Memory B cell (primary cell): ENCODE measurements at places on chromosomes 2 and 18.
A peak's percentile ranks its signal among the peaks of the same experiment; 100 is the strongest.

GRCh38 chr2:48434101-48434500, 95.9 kb upstream of the STON1 start:
- no peak for DNase-seq

GRCh38 chr2:85577386-85578242, at the start of gene VAMP8:
TSS of gene VAMP8 (plus strand) at chr2:85577586. CDS start at chr2:85577647, 61 bp downstream.
- peak; percentile 46 for DNase-seq

GRCh38 chr2:20196657-20197161, 28.2 kb downstream of the SDC1 start:
- no peak for DNase-seq

DNA sequence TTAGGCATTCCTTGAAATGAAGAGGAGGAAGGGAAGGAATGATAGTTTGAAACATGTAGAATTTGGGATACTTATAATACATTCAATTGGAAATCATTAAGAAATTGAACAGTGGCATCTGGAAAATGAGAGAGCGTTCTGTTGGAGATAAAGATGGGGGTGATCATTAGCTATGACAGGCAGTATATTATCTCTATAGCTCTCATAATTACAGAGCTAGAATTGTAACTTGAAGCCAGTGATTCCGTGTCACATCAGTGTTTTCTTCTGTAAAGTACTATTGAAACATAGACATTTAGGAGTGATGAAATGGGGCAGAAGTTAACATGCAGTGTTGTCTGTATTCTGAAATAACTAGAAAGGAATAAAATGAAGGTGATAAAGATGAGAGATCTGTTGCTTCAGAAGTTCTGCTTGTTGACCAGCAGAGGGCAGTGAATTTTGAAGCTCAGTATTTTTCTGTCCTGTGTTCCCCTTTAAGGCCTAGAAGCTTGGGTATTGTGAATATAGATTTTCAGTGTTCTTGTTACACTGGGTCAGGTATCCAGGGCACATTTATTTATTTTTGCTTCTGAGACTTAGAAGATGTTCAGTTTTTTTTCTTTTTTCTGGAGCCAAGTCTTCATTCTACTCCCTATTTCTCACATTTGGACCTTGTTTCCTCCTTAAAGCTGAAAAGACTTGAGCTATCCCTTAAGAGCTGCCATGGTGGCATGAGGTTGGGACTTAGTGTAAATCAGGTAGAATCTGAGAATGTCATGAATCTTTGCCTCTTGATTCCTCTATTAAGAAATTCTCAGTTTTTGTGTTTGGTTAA, 157.4 kb downstream of the TAF4B start:
- no peak for DNase-seq

- DNase-seq, result no peak
These were observed 13.8 kb upstream of the NCOA1 start for GRCh38 chr2:24477229-24477628.

- no peak for DNase-seq
These were observed at the start of gene ZBTB7C for GRCh38 chr18:48408727-48409590. TSS of gene ZBTB7C (minus strand) at chr18:48409383.

GRCh38 chr2:219228911-219229304, 528 bp downstream of the ATG9A start:
- no peak for DNase-seq

DNA sequence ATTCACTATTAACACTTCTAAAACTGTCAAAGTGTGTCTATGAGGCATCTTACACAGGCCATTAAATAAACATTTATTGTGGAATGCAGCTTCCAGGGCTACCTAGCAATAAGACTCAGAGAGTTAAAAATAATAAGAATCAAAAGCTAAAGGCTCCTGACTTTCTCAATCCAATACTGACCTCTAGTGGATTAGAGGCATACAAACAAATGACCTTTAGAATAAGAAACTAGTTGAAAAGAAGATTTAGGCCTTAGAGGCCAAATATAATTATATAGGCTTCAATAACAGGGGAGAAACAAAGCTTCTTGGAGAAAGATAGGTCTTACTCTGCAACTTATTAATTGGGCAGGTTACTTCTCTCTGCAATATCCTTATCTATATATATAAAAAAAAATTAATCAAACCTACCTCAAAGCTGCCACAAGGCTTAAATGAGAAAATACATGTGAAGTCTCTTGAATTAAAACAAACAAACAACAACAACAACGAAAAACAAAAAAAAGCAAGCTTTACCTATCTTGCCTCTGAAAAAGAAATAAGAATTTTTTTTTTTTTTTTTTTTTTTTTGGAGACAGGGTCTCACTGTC, 246.1 kb downstream of the EXOC6B start:
- DNase-seq, result no peak

- no peak for DNase-seq
These were observed 48.9 kb downstream of the POLR1A start for GRCh38 chr2:86056590-86057331.

DNA sequence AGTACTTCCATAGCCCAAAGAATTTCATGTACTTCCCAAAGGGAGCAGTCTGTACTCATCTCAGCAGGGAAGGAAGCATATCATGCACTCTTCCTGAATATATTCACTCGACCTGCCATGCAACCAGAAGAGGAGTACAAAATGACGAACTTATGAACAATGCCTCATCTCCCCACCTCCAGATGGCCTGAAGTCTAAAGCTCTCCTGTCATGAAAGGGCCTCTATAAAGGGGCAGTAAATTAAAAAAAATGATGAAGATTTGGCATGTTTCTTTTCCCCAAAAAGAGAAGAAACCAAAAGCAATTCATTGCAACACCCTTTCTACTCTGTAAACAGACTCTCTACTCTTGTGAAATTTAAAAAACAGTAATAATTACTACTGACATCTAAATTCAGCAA, 1601.1 kb downstream of the LRP1B start:
- no peak for DNase-seq

GRCh38 chr2:191522478-191523120, 155.3 kb upstream of the NABP1 start:
- DNase-seq, result no peak

GRCh38 chr2:69554981-69555380, 88.6 kb downstream of the AAK1 start:
- DNase-seq, result no peak

- no peak for DNase-seq
These were observed 107.8 kb upstream of the ST3GAL5 start for GRCh38 chr2:85996591-85996990.

DNA sequence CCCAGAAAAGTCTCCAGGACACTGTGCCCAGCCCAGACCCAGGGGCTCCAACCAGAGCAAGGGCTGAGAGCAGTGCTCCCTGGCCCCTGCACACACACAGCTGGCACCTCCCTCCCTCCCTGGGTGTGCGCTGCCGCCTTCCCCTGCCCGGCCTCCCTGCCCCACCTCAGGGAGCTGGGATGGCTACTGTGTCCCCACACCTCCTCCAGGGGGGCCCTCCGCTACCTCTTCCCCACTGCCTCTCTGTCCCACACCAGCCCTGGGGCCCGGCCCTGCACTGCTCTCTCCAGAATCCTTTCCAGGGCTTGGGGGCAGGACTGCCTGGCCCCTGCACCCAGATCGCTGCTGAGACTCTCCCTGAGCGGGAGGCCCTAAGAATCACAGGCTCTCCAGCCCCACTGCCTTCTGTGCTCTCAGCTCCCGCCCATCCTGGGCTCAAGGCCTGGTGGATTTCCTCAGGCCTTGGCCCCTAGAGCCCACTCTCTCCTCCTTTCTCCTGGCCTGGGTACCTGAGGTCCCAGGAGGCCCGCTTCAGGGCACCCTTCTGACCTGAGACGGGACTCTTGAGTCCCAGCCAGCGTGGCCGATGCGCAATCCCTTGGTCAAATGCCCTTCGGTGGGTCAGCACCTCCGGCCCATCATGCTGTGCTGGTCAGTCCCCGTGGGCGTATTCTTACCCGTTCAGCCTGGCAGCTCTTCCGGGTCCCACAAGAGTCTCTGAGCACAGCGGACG, 276.8 kb upstream of the HDAC4 start:
- DNase-seq, result no peak

GRCh38 chr2:98601532-98602132, 6.7 kb downstream of the COA5 start:
- DNase-seq, result no peak

- DNase-seq, result no peak
These were observed 362.2 kb upstream of the NXPH2 start for GRCh38 chr2:139142252-139142880.

- DNase-seq, result no peak
These were observed 20.4 kb downstream of the MROH2A start for GRCh38 chr2:233798335-233799086.

- no peak for DNase-seq
These were observed 20.7 kb downstream of the ALPK2 start for GRCh38 chr18:58608216-58608615.

GRCh38 chr18:58784601-58785137, 80.0 kb upstream of the ZNF532 start:
- DNase-seq, result no peak

- no peak for DNase-seq
These were observed 2.2 kb downstream of the LRRTM4 start for GRCh38 chr2:77519888-77520506.

GRCh38 chr18:48153613-48154481, 223.4 kb upstream of the SMAD2 start:
- no peak for DNase-seq

- no peak for DNase-seq
These were observed 68.8 kb downstream of the UNC80 start for GRCh38 chr2:209840434-209840833.

DNA sequence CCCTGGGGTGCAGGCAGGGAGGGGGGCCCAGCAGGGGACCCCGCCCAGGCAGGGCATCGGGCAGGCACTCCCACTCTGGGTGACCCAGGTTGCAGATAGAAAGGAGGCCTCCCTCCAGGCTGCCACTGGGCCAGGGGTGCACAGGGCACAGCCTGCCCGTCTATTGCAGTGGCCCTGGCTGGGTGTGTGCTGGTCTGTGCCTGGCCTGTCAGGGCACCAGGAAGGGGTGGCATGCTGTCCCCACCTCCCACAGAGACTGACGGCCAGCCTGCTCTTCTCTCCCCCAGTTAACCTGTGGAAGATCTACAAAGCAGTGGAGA, 12.9 kb downstream of the ARID5A start:
- no peak for DNase-seq

- no peak for DNase-seq
These were observed 119.2 kb downstream of the ACKR3 start for GRCh38 chr2:236688563-236689392.

DNA sequence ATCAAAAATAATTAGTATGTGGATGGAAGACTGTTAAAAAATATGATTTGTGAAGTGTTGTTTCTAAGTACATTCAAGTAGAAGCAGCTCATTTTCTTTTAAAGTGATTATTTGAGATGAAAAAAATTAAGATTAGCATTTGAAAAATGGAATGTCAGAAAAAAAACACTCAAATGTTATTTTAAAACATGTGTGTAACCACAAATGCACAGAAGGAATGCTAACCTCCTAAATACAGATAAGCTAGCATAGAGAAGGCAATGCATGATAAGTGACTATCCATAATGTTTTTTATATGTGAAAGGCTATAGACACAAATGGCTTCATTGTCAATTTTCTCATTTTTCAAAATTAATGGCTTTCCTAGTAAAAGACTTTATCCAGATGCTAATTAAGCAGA, 198.9 kb downstream of the NYAP2 start:
- DNase-seq, result no peak

DNA sequence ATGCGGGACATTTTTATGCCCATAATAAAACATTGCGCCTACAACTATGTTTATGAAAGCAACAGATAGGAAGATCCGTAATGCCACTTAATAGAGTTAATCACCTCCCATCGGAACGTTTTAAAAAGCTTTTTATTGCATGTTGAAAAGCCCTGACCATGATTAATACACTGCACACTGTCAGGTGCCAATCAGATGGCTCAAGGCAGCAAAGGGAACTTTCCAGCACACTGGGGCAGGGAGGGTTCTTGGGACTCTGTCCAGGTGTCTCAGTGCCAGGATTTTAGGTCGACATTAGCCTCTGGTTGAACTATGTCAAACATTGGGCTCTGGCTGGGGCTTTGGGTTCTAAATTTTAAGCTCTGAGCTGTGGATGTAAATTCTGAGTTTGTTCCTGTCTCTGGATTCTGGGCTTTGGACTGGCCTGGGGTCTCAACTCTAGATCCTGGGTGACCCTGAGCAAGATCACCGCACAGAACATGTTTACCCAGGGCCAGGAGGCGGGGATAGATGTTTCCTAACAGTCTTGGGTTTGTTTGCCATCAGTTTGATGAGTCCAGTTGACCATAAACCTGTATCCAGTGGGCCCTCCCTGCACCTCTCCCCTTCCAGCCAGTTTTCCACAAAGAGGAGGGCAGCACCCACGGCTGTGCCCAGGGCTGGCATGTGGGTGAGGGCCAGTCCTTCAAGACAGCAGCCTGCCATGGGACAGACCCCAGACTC, 262.7 kb downstream of the ATAD2B start:
- DNase-seq, result no peak

GRCh38 chr2:84278386-84278785, 180.7 kb downstream of the SUCLG1 start:
- DNase-seq, result no peak

GRCh38 chr2:173998386-173998785, 33.2 kb upstream of the SP3 start:
- DNase-seq, result no peak

GRCh38 chr2:30706534-30707303, 100.5 kb downstream of the CAPN13 start:
- DNase-seq, result peak; percentile 72

GRCh38 chr2:187819624-187820023, 265.4 kb upstream of the TFPI start:
- no peak for DNase-seq

- DNase-seq, result no peak
These were observed 122.0 kb downstream of the SPTBN1 start for GRCh38 chr2:54577944-54578647.

GRCh38 chr18:74139888-74140287, 7.7 kb downstream of the FBXO15 start:
- no peak for DNase-seq

DNA sequence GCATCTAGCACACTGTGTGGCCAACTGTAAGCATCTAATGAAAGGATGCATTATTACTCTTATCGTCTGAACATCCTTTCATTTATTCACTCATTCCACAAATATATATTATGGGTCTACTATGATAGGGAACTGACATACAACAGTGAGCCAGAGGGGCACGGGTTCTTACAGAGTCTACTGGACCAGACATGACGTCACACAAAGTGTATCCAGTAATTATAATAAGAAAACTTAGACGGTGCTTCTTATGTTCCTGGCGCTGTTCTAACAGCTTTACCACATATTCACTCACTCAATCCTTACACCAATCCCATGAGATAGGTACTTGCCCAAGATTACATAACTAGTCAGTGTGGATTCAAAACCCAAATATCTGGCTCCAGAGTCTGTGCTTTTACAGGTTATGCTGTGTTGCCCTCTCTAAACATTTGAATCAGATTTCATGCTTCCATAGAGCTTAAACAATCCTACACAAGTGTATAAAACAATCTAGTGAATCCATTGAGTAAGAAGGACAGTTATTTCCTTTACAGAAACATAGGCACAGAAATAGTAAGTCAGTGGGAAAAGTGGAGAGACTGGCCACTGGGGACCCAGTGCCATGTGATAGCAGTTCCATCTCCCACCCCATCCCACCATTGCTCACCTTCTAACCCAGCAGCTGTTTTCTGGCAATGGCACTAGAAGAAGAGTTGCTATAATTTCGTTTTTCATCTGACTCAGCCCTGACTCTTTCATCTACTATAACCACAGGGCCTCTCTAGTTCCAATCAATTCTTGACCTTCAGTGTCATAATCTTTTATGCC, 24.2 kb upstream of the ARL5A start:
- no peak for DNase-seq

GRCh38 chr2:109164739-109165221, 35.8 kb downstream of the SH3RF3 start:
- no peak for DNase-seq
